ENCODE measurements at places on chromosomes 13 and 19. TPM values are rescaled to one million over a fixed set of nuclear protein-coding genes. Genes with fewer than 3 reads are reported as not detected.

The ZNRF4 gene
- total RNA-seq, result not detected

The TUBA3C gene
- not detected for total RNA-seq

The GFY gene
- not detected for total RNA-seq

The SLC8A2 gene
- not detected for total RNA-seq

The LYL1 gene
- total RNA-seq, result not detected

The B3GNT8 gene
- total RNA-seq, result not detected

The TDRD12 gene
- 0.05 TPM for total RNA-seq

The PCDH20 gene
- total RNA-seq, result not detected

The LENG9 gene
- total RNA-seq, result 4.0 TPM

The MEGF8 gene
- 12.1 TPM for total RNA-seq

The VSTM1 gene
- not detected for total RNA-seq

The IGFL3 gene
- total RNA-seq, result not detected

The TMC4 gene
- total RNA-seq, result 0.11 TPM

The DNAJC15 gene
- 25.2 TPM for total RNA-seq

The ZNF223 gene
- total RNA-seq, result 7.5 TPM

The SULT2A1 gene
- total RNA-seq, result not detected

The USHBP1 gene
- not detected for total RNA-seq

The BEST2 gene
- 0.13 TPM for total RNA-seq

The KLK2 gene
- not detected for total RNA-seq

The ZNF773 gene
- total RNA-seq, result 8.7 TPM

The RASAL3 gene
- not detected for total RNA-seq

The FXYD7 gene
- not detected for total RNA-seq

The PEG3 gene
- total RNA-seq, result not detected

The GRIN3B gene
- total RNA-seq, result not detected

The KIR2DL4 gene
- total RNA-seq, result not detected

The ZNF790 gene
- not detected for total RNA-seq

The PALM gene
- total RNA-seq, result not detected

The N4BP2L1 gene
- not detected for total RNA-seq

The TMPRSS9 gene
- not detected for total RNA-seq

The ATP8B3 gene
- 3.8 TPM for total RNA-seq

The ACP7 gene
- not detected for total RNA-seq

The SLC10A2 gene
- total RNA-seq, result not detected

The CCDC169 gene
- total RNA-seq, result 1.4 TPM

The SIGLEC6 gene
- not detected for total RNA-seq

The IFNL1 gene
- total RNA-seq, result not detected

The PMIS2 gene
- total RNA-seq, result not detected

The CFD gene
- 3.3 TPM for total RNA-seq

The LGALS7B gene
- not detected for total RNA-seq

The TTYH1 gene
- total RNA-seq, result not detected

The CLEC4M gene
- not detected for total RNA-seq

The TSHZ3 gene
- total RNA-seq, result 8.3 TPM
